ENCODE measurements at places on chromosomes 7 and 10. TPM values are rescaled to one million over a fixed set of nuclear protein-coding genes. Genes with fewer than 3 reads are reported as not detected.

DNA sequence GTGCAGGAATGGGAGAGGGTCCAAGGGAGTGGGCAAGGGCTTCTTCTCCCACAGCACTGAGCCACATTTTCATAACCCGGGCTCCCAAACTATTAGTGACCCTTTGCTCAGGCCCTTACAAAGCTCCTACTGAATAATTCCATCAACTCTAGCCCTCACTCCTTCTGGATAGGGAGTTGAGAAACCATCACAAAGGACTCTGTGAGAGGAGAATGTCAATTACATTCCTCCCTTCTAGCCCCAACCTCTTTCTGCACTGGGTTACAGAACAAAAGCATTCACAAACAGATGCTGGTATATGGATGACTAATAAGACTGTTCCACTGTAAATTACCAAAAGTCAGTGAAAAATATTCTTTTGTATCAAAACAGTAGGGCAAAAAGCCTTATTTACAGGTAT, 203.7 kb downstream of the SORCS1 start:
- no peaks in the 10 kb centered on the region for H3K27me3 ChIP-seq
- no peaks in the 10 kb centered on the region for H3K4me1 ChIP-seq
- no peak for DNase-seq
- H3K4me3 ChIP-seq: no peak overlapping the region
- no peaks in the 10 kb centered on the region for H3K36me3 ChIP-seq
- no peak overlapping the region for H3K27ac ChIP-seq

Gene HOXA11
- not detected for polyA plus RNA-seq

Gene RPP38
- 34.6 TPM for polyA plus RNA-seq

- DNase-seq: no peak
- no peaks in the 10 kb centered on the region for H3K4me1 ChIP-seq
Measured at GRCh38 chr7:91446819-91447218, 182.6 kb downstream of the FZD1 start.

Gene SPDYE2
- polyA plus RNA-seq: not detected

GRCh38 chr7:113087071-113087998, 708 bp upstream of the GPR85 start:
- peaks cover 7% of the 10 kb centered on the region for H3K27me3 ChIP-seq
- no peaks in the 10 kb centered on the region for H3K36me3 ChIP-seq
- H3K4me1 ChIP-seq: peaks cover 7% of the 10 kb centered on the region
- no peak for DNase-seq

- no peaks in the 10 kb centered on the region for H3K4me1 ChIP-seq
- DNase-seq: no peak
- H3K4me3 ChIP-seq: no peak overlapping the region
- H3K36me3 ChIP-seq: no peaks in the 10 kb centered on the region
- no peaks in the 10 kb centered on the region for H3K27me3 ChIP-seq
Measured at GRCh38 chr7:56127241-56127975, 11.2 kb upstream of the NUPR2 start.

Data from CD4-positive, alpha-beta memory T cell (primary cell).